Immature natural killer cell (primary cell): ENCODE measurements at places on chromosomes 5 and 9.

GRCh38 chr5:142110046-142110531, 1.5 kb downstream of the NDFIP1 start:
- DNase-seq: no peak

GRCh38 chr9:134536931-134537330, 104.7 kb upstream of the COL5A1 start:
- no peak for DNase-seq

DNA sequence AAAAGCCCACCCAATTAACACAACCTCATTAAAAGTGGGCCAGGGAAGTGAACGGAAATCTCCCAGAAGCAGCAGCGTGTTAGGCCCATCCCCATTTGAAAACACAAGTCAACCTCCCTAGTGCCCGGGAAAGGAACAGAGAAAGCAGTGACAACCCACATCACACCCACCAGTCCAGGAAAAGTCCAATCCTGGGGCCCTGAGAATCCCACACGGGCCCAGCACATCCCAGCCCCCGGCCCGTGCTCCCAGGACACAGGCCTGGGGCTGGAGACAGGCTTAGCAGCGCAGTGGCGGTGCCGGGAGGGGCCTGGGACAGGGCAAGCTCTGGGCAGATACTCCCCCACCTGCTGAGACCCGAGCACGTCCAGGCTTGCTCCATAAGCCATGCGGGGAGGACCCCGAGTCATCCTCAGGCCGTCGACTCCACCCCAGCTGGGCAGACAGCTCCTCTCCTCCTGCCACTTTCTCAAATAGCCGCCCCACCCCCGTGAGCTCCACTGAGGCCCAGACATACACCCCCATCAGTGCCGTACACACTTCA, 101.0 kb downstream of the KCNT1 start:
- DNase-seq: no peak

DNA sequence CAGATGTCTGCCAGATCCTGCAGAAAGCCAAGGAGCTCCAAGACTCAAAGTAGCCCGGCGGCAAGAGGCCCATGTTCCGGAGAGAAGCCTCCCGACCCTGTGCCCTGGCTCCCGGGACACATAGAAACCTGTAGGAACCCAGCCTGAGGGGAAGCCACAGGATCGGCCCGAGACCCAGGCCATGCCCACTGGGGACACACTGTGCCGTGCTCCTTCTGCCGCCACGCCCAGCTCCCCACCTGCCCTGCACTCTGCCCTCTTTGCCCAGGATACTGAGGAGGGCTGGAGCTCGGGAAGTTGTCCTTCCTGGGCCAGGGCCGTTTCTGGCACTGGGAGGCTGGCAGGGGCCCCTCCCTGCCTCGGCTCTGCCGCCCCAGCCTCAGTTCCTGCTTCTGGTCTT, 10.5 kb upstream of the ENDOG start:
- no peak for DNase-seq

DNA sequence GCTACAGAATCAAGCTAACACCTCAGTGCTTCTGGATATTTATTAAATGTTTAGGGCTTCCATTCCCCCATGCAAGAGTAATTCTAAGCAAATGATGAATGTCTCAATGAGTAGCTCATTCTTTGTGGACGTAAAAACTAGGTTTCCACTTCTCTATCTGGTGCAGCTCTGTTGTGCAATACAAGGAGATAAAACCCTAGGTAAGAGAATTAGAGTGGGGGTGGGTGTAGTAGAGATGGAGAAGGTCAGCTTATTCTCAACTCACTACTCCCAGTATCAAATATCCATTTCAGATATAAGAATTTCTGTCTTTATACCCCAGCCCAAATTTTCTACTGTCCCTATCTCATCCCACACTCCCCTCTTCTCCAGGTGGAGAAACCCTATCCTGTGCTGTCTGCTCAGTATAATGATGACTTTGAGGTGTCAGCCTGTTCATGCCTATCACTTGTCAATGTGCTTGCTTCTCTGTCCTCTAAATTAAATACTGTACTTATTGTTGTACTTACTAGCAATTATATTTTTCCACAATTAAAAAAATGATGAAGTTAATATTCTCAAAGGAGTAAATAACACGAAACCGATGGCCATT, 4.3 kb upstream of the FYB1 start:
- DNase-seq: no peak

DNA sequence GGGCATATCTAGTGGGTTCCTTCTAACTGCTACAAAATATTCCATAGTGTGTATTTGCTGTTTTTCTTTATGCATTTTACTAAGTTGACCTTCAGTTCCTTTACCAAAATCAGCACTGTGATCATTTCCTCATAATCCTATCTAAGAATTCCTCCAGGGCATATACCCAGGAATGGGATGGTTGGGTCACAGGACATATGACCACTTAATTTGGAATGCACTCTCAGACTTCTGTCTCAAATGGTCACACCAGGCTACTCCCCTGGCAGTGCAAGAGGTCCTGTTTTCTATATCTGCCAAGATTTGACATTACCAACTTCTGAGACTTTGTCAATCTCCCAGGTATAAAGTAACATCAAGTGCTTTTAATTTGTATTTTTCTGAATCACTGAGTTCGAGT, 63.9 kb downstream of the ADAMTS12 start:
- DNase-seq: no peak

- DNase-seq: no peak
Observed at GRCh38 chr9:68711281-68711680, 6.2 kb downstream of the PIP5K1B start.

- no peak for DNase-seq
Observed at GRCh38 chr5:121897341-121897740, 45.7 kb downstream of the FTMT start.

GRCh38 chr9:70936536-70936935, 184.9 kb downstream of the TRPM3 start:
- DNase-seq: no peak

DNA sequence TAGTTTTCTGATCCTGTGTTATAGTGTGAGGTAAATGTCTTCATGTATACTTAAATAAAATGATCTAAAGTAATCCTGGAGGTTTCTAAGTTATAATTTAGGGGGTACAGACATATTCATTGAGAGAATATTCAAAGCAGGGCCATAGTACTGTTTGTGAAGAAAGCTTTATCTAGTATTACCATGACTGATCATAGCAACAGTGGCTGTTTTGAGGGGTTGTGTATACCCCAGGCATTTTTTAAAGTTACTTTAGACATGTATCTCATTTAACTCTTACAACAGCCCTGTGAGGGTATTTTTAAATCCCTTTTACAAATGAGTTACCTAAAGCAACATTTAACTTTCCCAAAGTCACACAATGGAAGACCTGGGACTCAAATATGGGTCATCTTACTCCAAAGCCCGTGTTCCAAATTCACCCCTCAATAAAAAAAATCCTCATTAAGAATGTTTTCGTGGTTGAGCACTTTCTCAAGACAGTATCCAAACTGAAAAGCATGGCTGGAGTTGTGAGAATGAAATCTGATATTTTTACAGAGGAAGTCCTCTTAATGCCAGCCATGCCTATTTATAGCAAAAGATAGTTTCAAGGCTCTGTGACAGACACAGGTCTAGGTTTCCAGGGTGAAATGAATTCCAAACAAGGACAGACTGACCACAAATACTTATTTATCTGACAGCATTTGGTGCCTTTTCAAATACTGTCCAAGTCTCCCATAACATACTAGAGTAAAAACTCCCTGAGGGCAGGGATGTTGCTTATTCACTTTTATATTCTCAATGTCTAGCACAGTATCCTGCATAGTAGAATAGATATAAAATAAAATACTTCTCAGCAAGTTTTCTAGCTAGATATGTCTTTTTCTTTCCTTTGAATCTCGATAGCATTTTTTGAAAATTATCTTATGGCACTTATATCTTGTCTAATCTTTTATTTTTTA, 10.4 kb downstream of the STOM start:
- no peak for DNase-seq

DNA sequence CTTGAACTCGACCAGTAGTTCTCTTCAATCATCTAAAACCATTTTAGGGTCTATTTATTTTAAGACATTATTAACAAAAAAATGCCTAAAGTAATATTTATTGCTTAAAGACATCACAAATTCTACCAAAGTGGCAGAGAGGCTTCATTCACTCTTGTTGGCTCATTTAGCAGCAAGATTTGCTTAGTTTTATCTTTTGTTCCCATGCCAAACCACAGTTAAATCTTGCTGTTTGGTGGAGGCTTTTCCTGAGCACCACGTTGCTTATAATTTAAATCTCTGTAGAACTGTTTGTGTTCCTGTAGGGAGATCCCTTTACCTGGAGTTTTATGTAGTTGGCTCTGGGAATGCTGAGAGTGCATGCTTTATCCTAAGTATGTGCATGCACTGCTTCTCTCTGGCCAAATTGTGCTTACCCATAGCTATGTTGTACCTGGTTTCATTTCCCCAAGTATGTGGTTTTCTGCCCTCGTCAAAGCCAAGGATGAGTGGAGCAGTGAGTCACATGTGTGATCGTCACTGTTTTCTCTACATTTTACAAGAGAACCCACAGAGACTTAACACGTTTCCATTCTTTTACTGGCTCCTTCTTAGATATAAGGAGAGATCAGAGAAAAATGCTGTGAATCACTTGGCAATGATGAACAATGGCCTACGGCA, 42.1 kb upstream of the MAST4 start:
- DNase-seq: no peak

- no peak for DNase-seq
Observed at GRCh38 chr5:72328172-72328571, 8.0 kb downstream of the PTCD2 start.

GRCh38 chr9:35611230-35611797, 6.3 kb downstream of the TESK1 start:
- DNase-seq: peak; percentile 46

DNA sequence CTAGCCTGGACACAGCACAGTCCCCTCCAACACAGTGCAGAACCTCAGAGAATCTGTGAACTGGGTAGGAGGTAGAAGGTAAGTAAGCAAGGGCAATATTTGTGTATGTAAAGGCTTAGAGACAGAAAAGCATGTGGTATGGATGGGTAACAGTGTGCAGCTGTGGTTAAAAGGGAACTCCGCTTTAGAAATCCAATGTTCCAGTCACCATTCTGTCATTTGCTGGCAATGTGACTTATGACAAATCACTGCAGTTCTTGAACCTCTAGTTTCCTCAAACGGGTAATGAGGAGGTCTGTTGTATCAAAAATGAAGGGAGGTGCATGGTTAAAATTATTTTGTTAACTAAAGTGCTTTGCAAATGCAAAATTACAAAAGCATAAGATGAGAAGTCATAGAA, 125.5 kb upstream of the IFNE start:
- DNase-seq: no peak

GRCh38 chr9:99720455-99721050, 101.1 kb upstream of the NR4A3 start:
- peak; percentile 21 for DNase-seq

DNA sequence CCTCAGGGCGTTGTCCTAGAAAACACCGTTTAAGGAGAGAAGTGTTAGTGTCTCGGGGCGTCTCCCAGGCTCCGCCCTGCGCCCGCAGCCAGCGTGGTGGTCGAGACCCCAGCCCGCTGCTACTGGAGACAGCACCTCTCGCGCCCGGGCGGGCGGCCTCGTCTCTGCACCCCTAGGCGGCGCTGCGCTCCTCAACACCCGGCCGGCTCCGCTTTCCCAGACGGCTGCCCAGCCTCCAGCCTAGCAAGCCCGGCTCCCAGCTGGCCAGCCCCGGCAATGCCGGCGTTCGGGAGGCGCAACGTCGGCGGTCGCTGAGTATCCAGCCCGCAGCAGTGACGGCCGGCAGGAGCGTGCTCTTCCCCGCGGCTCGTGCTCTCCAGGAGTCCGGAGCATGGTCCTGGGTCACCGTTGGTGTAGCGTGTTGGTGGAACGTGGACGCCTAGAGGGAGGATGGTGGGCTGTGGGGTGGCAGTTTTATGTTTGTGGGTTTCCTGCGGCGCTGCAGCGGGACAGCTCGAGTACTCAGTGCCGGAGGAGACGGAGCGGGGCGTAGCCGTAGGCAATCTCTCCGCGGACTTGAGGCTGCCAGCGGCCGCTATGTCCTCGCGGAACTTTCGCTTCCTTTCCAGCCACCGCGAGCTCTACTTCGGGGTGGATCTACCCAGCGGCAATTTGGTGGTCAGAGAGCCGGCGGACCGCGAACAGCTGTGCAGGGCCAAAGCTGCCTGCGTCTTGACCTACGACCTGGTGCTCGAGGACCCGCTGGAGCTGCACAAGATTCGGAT, 536 bp downstream of the PCDHAC1 start:
- no peak for DNase-seq

GRCh38 chr5:17433406-17433805, 64.6 kb upstream of the TAF11L2 start:
- DNase-seq: no peak

GRCh38 chr9:86175743-86176456, 76.5 kb upstream of the GOLM1 start:
- no peak for DNase-seq

GRCh38 chr5:57887851-57888621, 405.4 kb upstream of the ACTBL2 start:
- peak; percentile 5 for DNase-seq

DNA sequence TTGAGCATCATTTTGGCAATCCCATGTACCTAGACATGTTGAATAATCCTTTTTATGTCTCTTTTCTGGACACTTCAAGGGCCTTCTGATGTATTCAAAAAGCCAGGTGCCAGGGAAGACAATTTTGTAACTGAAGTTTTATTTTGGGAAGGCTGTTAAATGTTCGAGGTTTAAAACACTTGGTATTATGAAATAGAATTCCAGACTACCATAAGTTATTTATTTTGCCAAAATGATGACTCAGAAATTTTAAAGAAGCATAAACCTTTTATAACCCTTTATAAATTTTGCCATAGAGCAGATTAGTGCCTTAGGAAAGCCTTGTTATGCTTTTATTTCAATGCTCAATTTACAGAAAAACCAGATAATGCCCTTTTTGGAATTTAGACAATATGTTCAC, 30.3 kb upstream of the UHRF2 start:
- DNase-seq: no peak

DNA sequence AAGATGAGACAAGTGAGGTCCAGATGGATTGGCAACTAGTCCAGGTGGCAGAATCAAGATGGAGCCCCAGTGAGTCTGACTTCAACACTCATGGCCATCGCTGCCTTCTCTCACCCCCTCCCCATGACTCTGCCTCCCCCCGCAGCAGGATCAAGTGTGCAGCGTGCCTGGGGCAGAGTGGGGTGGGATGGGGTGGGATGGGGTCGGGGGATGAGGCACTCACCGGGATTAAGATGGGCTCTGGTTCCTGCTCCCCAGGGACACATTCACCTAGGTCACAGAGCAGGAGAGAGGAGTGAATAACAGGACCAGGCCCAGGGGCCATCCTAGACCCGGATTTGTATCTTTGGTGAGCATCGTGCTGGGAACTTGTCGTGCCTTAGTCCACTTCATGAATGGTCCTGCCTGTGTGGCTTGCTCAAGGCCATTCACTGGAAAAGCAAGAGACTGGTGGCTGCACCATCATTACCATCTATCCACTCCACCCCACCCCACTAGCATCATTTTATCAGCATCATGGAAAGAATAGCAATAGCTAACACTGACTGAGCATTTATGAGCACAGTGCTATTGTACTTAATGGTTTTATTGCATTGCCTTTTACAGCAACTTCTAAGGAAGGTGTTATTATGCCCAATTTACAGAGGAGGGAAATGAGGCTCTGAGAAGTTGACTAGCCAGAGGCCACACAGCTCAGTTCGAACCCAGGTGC, 8.5 kb downstream of the AMBP start:
- no peak for DNase-seq

- no peak for DNase-seq
Observed at GRCh38 chr5:170110403-170111087, 4.8 kb downstream of the FOXI1 start.
